ENCODE measurements at places on chromosomes 7 and 10.

DNA sequence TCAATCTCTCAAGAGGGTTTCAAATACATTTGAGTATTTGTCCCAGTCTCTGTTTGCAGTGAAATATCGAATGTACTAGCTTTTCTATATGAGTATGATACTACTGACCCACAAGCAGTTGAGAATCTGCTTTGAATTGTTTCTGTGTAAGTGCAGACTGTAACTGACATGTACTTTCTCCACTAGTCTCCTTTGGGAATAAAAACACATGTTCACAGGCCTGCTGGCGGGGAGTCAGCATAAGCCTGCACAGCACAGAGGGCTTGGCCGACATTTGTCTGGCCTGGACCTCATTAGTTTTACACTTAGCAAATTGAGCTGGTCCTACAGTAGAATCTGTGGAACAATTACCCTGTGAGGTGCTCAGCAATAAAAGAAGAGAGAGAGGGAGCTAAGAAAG, 72.6 kb downstream of the ITGB8 start:
- DNase-seq: no peak

DNA sequence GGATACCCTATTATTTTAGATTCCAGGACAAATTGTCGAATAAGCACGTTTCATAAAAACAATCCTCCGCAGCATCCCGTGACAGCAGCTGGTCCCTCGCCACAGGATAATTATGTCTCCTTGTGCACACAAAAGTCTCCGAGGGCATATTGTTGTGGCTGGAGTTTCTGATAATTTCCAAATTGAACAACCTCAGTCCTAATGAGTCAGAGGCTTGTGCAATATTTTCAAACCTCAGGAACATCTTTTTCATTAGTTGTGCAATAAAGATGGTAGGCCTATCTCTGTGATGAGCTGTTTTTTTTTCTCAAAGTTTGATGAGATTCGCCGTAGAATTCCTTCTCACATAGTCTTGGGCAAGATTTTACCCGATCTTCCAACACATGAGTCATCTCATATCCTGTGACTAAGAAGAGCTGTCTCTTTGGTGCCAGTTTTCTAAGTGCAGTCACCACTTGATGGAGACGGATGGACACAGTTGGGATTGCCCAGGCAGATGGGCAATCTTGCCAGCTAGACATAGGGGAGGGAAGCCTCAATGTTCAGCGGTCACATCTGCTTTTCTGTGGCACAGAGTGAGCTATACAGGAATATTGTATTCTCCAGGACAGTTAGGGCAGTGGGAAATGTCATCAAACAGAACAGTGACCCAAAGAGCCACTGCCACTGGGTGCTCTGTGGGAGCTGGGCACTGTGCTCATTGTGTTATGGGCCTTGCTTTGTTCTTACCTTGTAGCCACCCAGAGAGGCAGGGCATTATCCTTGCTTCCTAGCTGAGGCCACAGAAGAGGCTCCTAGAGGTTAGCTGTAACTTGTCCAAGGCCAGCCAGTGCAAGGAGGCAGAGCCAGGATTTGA, 7.8 kb downstream of the HTRA1 start:
- peak; percentile 99 for DNase-seq

DNA sequence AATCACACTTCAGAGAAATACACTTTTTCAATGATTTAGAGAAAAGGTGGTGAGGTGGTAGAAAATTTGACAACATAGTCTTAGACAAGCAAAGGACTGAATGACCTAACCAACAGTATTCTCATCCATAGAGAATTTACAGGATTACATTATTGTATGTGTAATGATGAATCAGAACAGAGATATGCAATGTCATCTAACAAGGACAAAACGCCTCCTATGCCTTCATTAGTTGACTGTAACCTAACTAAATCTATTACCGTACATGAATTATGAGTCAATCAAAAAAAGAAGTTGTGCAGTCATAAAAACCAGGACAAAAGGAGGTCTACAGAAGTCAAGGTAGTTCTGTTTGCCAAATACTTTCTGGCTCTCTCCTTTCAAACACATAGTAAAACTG, 66.5 kb downstream of the RAB11FIP2 start:
- no peak for DNase-seq

GRCh38 chr7:149293946-149294633, 32.1 kb downstream of the ZNF783 start:
- no peak for DNase-seq

DNA sequence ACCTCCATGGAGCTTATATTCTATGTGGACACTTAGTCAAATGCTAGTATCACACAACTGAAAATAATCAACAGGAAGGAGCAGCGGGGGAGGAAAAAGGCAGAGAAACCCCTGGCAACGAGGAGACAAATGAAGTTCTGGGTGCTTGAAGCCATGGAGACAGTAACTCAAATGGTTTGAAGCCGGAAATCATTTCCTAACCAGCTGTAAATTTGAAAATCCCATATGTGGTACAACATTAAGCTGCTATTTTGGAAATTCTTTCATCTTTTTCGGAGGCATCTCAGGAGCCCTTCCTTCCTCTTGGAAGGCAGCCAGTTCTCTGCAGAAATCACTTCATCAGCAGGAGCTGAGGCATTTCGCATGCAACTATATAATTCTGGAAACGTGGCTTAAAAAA, 91.4 kb downstream of the PPP1R3C start:
- peak; percentile 71 for DNase-seq

GRCh38 chr10:122656308-122656705, 43.3 kb downstream of the C10orf120 start:
- DNase-seq: no peak

DNA sequence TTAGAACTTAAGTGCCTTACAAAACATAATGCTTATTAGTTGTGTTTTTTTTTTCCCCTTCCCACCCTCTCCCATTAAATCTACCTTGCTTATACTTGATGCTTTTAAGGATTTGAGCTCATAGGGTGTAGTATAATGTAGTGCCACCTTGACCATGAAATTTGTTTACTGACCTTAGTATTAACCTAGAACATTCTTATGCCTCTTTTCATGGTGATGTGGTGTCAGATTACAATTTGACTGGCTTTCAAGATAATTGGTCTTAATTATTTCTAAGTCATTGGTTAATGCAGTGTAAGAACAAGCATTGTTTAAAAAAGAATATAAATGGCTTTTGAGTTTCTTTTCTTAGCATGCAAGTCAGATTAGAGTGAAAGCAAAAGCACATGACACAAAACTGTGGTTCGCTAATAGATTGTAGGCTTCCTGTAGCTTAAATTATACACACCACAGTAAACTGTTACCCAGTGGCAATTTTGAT, 61.8 kb downstream of the ADD3 start:
- DNase-seq: peak; percentile 42

DNA sequence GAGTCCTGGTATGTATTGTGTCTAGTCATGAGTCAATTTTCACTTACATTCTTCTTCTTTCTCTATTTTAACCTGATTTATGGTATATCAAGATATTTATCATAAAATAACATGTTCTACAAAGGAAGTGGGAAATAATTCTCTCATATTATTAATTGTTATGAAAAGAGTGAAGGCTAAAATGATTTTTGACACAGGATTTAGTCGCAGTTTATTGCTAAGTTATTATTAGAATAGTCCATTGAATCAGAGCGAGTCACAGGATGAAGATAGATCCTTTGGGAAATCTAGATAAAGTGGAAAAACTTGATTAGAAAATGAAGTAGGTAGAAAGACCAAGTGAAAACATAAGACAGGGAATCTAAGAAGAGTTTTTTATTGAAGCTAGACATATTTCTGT, 184.3 kb upstream of the DGKB start:
- DNase-seq: no peak

DNA sequence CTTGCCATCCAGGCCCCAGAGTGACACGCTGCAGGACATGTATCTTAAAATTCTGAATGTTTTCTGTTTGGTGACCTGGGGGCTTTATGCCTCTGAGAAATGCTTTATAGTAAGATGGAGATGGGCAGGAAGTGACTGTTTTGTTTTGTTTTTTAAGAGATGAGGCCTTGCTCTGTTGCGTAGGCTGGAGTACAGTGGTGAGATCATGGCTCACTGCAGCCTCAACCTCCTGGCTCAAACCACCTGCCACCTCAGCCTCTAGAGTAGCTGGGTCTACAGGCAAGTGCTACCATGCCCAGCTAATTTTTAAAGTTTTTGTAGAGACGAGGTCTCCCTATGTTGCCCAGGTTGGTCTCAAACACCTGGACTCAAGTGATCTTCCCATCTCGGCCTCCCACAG, 20.6 kb downstream of the ZNF777 start:
- no peak for DNase-seq

- DNase-seq: no peak
These were observed 126.4 kb downstream of the PAXIP1 start for GRCh38 chr7:154876516-154876915.

DNA sequence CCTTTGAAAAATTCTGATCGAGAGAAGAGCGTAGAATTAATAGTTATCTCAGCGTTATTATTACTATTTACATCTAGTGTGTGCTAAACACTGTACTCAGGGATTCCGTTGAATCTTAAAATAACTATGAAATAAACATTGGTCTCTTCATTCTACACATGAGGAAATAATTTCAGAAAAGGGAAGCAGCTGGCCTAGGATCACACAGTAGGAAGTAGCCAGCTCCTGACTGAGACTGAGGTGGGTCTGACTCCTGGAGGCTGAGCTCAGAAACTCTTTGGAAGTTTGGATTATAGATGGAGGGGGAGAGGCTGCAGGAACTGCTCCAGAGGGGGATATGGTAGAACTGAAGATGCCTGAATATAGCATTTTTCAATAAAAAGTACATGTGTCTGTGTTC, 183.9 kb upstream of the WDR11 start:
- DNase-seq: peak; percentile 31

- no peak for DNase-seq
These were observed 61.3 kb downstream of the GFRA1 start for GRCh38 chr10:116211682-116212081.

DNA sequence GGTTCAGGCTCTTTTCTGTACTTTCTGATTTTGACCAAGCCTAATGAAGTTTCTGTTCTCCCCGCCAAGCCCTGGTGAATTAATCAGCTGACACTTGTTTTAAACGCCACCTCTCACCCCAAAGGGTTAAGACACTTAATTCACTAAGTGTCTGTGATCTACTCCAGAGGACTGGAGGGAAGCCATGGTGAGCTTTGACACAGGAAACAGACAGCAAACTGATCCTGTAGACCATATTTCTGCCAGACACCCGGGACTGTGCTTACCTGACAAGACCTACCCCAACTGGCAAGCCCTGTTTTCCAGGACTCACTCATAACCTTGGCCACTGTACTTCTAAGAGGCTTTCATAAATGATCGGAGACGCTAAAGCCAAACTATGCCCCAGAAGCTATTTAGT, 126.0 kb downstream of the STRA8 start:
- no peak for DNase-seq

- DNase-seq: no peak
These were observed 153.2 kb upstream of the ADCY1 start for GRCh38 chr7:45420843-45421495.

- DNase-seq: no peak
These were observed 104.2 kb downstream of the NPY start for GRCh38 chr7:24388212-24388611.

- DNase-seq: no peak
These were observed 19.6 kb downstream of the KLLN start for GRCh38 chr10:87843714-87844113.

DNA sequence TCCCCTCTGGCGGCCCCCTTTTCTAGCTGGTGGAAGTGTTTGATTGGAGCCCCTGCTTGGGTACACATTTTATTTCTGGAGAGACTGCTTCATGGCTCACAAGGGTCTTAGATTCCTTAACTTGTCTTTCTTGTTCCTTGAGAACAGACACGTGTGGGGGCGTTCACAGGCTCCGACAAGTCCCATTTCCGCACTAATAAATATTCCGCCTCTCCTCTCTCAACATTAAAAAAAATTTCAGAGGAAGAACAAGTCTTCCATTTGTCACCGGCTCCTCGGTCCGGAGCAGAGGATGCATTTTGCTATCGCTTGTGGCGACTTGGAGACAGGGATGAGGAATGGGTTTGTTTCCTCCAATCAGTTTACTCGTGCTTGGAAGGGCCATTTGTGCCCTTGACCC, 134.0 kb upstream of the PODXL start:
- no peak for DNase-seq

- DNase-seq: no peak
These were observed 713 bp upstream of the HOGA1 start for GRCh38 chr10:97583476-97583875.

GRCh38 chr10:6072215-6072934, 10.2 kb upstream of the IL2RA start:
- peak; percentile 98 for DNase-seq

- DNase-seq: no peak
These were observed 31.0 kb upstream of the MKI67 start for GRCh38 chr10:128156999-128157755.

Measured in MV-4-11 (cell line).